ENCODE measurements at places on chromosomes 13 and 19.
A peak's percentile ranks its signal among the peaks of the same experiment; 100 is the strongest.

- no peak for DNase-seq
These were observed 9.8 kb downstream of the ATP13A1 start for GRCh38 chr19:19653597-19654147.

GRCh38 chr13:98216711-98217285, 39.7 kb upstream of the RNF113B start:
- DNase-seq: no peak

DNA sequence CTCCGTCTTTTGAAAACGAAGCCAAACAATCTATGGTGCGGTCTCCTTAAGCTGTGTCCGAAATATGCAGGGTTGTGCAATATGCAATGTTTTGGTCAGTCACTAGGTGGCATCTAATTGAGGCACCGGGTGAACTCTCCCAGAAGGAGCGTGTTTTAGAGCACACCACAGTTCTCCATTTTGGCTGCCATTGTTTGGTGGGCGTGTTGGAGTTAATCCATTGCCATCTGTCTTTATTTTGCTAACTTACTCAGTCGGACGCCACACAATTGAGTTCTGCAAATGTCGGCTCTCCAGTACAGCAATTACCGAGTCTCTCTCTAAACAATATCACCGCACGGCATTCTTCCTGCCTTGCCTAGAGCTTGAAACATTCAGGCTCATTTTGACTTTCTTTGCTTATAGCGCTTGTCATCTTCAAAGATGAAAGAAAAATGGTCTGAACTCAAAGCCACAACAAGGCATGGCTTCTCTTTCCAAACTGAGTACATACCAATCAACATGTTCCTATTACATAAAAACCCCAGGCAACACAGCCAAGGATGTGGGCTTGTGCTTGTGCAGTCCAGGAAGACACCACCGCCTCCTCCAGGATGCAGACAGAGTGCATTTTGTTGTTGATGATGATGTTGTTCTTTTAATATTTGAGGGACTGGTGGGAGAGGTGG, 182.0 kb upstream of the SERP2 start:
- peak; percentile 63 for DNase-seq

DNA sequence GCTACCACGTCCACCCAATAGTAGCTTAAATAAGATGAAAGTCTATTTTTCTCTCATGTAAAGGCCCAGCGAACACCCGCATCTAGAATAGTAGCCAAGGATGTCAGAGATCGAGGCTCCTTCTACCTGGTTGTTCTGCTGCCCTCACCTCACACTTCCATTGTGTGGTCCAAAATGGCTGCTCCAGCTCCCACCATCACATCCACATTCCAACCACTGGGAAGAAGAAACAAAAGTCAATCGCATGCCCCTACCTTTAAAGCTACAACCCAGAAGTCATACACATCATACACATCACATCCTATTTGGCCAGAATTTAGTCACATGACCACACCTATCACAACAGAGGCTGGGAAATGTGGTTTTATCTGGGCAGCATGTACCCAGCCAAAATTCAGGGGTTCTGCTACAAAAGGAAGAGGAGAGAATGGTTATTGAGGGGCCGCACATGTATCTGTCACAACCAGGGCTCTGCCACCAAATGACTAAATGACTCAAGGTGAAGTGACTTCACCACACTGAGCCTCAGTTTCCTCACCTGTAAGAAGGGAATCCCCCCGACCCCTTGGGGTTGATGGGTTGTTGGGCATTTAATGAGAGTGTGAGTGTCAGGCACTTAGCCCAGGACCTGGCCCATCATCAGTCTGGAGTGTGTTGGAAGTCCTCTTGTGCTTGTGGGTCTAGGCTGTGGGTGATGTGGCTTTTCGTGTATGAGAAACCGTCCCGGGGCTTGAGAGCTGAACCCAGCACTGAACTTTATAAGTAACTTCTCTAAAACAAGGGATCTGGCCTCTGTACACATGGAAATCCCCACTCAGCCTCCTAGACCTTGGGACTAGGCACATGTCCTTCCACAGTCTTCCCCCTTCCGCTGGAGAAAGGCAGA, 10.2 kb upstream of the CBLC start:
- DNase-seq: peak; percentile 42

- DNase-seq: no peak
These were observed 7.4 kb upstream of the GIPR start for GRCh38 chr19:45660636-45661035.

GRCh38 chr19:50197348-50197747, 6.1 kb upstream of the MYH14 start:
- DNase-seq: no peak

DNA sequence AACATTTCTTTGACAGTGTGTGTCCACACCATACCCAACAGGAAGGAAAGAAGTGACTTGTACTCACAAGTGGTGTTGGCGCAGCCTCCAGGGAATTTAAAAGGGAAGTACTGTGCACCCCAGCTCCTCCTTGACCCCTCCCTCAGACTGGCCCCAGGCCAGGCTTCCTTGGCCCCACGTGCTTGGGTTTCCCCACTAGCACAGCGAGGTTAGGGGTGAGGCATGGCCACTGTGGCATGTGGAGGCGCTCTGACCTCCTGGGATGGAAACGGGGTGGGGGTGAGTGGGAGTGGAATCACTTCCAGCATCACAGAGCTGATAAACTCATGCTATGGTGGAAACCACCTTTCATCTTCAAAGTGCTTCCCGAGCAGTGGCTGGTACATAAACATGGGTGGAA, 168.6 kb downstream of the ZNF536 start:
- DNase-seq: no peak

GRCh38 chr13:45224176-45224575, 23.3 kb upstream of the KCTD4 start:
- DNase-seq: no peak

DNA sequence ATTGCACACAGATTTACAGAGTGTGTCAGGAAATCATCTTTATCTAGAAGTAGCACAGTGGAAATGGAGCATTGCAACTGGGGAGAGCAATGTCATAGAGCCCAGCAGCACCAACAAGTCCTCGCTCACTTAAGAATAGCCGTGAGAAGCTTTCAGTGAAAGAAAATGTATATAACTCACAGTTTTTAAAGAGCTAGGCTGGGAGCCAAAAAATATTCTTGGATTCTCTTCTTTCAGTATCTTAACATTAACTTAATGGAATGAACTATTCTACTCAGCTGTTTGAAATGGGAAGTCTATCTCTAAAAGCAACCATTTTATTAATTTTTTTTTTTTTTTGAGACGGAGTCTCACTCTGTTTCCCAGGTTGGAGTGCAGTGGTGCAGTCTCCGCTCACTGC, 329.6 kb downstream of the COG6 start:
- DNase-seq: no peak

DNA sequence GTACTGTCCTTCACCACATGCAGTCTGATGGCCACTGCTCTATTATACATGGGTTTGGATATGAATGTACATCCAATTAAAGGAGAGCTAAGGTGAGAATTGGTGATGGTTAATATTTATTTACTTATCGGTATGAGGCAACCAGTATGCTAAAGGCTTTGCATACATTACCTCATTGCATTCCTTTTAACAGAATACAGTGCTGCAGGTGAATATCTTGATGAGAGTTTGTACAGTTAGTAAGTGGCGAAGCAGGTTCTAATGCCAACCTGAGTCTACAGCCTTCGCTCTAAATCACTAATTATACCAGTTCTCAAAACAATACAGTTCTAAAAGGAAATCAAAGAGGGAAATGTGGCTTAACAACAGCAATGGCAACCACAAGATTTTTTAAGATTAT, 284.1 kb downstream of the ITGBL1 start:
- DNase-seq: no peak

- DNase-seq: no peak
These were observed 281.6 kb downstream of the DNAJC15 start for GRCh38 chr13:43304945-43305344.

DNA sequence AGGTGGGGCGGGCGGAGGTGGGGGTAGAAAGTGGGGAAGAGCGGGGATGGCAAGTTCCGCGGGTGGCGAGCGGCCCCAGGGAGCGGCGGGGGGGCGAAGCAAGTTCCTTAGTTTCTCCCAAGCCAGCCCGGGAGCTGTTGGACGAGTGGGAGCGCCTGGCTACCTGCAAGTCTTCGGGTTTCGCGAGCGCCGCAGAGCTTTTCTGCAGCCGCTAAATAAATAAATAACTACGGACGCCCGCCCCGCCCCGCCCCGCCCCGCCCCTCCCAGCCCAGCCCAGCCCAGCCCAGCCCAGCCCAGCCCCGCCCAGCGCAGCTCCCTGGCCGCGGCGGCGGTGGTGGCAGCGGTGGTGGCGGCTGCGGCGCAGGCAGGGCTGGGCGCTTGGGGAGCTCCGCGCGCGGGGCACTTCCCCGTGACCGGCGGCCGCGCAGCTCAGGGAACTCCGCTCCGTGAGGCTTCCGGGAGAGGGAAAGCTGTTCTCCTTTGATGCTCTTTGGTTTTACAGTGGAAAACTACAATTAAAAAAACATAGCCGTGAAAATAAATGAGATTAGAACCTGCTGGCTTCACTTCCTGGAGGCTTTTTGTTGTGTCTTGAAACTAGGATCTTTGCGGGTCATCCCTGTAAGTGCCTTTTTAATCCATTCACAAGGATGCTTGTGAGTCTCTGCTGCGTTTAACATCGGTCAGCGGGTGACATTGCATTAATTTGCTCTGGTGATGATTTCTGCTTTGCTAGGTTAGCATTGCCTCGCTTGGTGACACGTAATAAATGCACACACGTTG, at the start of gene UBE2L5:
Gene UBE2L5, plus strand, starts transcription at position 440 of the 786 bp plus-strand sequence. CDS start 5,498 bp downstream, outside the sequence.
- DNase-seq: peak; percentile 64

- DNase-seq: no peak
These were observed 9.8 kb upstream of the DACT3 start for GRCh38 chr19:46670813-46671212.

DNA sequence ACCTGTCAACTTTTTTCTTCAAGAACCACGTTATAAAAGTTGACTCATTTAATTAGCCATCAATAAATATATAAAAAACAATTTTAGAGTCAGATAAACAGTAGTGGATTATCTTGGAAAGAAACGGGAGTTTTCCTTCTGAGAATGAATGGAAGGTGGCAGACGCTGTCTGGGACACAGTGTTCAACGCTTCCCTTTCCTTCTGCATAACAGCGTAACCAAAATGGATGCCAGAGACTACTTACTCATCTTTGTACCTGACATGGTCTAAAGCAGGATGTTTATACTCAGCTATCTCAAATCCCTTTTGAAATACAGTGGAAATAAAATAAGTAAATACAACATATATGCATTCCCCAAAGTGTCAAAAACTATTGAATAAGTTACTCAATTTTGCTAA, 195.2 kb downstream of the LHFPL6 start:
- no peak for DNase-seq
